DMS153 (cell line): ENCODE measurements at places on chromosomes 13 and 19.

- no peak for DNase-seq
Observed at GRCh38 chr13:111909501-111909900, 157.4 kb upstream of the SOX1 start.

DNA sequence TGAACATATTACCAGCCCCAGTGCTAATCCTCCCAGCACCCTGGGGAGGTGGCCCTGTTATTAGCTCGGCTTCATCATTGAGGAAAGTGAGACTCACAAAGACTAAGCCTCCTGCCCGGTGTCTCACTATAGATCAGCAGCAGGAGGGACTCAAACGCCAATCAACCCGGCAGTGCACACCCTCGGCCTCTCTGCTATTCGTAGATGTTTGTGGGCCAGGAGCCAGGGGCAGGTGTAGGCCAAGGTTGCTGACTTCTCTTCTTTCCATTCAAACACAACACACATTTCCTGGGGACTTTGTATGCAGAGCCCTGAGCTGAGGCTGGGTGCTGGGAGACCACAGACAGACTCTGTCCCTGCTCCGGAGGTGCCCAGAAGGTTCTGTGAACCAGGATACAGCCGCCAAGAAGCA lies 9.4 kb upstream of the SBK3 start:
- peak; percentile 72 for DNase-seq

DNA sequence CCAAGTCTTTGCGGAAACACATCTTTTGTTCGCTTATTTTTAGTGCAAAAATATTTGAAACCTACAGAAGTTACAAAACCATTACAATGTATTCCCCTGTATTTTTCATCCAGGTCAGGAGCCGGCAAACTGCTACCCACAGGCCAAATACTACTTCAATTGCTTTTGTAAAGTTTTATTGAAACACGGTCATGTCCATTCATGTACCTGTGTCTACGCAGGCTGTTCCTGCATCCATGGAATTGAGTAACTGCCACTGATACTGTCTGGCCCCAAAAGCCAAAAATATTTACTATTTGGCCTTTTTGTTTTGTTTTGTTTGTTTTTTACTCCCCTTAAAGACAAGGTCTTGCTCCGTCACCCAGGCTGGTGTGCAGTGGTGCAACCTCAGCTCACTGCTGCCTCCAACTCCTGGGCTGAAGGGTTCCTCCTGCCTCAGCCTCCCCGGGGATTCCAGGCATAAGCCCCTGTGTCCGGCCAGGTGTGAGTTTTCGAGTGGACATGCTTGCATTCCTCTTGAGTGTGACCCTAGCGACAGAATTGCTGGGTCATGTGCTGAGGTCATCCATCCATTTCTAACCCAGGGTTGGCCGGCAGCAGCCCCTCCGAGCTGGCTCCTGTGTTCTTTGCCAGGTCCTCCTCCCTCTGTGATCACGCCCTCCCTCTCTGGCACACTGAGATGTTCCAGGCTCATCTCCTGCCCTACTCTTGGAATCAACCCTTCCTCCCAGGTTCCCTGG lies 10.9 kb upstream of the S1PR4 start:
- DNase-seq: no peak

GRCh38 chr19:5281588-5281987 lies 59.0 kb downstream of the PTPRS start:
- no peak for DNase-seq

DNA sequence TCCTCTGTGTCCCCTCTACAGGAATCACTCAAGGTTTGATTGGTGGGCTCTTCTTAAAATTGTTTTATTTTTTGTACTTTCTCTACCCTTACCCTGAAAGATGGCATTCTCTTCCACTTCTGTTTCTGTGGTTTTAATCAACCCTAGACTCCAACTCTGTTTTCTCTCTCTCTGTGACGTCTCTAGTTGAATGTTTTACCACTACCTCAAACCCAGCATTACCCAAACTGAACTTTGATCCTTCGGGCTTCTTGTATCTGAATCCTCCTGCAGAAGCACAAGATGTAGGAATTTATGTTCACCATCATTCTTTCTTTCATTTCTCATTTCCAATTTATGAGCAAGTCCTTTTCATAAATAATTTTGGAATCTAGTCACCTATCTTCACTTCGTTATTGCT lies 39.9 kb downstream of the PCCA start:
- no peak for DNase-seq

DNA sequence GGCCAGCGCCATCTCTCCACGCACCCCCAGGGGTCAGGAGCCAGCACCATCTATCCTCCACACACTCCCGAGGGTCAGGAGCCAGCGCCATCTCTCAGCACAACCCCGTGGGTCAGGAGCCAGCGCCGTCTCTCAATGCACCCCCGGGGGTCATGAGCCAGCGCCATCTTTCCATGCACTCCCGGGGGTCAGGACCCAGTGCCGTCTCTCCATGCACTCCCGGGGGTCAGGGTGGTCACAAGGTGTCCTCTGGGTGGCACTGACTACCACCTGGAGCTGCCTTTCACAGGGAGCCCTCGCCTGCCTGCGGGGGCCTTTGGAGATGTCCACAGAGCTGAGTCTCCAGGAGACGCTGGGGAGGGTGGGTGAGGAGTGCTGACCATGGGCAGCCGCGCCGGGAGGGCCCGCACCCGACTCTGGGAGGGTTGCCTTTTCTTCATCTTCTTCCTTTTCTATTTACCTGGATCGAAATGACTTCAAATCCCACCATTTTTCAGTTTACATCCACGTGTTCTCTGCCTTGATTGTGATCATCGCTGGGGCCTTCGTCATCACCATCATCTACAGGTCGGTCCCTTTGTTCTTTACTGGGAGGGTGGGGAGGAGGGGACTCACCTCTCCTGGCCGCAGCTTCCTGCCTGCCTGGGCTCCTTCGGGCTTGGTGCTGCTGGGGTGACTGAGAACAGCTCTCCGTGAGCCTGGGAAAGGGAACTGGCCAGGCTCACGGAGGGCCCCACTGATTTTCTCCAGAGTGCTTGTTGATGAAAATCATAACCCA lies 19.1 kb downstream of the TEX29 start:
- DNase-seq: no peak

GRCh38 chr19:55632463-55632834 lies 8.1 kb upstream of the ZNF784 start:
- DNase-seq: peak; percentile 88

DNA sequence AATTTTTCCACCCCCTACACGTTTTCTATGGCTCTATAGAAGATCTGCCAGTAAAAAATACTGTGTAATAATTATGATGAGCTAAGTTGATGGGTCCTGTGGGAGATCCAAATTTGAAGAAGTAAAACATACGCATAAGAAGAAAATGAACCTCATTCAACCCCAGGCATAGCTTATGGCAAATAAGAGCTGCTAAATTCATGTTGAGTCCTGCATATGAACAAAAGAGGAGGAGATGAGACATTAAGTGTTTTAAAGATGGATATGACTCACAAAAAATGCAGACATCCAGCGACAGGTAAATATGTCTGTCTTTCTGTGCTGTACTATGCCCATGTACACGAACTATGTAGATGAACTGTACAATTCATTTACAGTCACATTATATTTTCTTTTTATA lies 101.9 kb downstream of the LIG4 start:
- no peak for DNase-seq

DNA sequence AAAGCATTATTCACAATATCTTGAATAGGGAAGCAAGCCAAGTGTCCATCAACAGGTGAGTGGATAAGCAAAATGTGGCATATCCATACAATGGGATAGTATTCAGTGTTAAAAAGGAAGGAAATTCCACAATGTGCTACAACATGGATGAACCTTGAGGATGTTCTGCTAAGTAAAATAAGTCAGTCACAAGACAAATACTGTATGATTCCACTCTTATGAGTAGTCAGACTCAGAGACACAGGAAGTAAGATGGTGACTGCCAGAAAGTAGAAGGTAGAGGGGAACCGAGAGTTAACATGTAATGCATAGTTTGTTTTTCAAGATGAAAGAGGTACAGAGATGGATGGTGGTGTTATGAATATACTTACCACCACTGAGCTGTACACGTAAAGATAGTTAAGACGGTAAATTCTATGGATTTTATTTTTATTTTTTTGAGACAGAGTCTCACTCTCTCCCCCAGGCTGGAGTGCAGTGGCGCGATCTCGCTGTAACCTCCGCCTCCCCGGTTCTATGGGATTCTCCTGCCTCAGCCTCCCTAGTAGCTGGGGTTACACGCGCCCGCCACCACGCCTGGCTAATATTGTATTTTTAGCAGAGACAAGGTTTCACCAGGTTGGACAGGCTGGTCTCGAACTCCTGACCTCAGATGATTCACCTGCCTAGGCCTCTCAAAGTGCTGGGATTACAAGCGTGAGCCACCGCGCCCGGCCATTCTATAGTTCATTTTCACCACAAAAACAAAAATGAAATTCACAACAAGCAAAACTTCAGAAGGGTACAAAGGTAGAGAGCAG lies 1.0 kb upstream of the CHAMP1 start:
- DNase-seq: no peak
